ENCODE measurements at places on chromosomes 2 and 18. TPM values are rescaled to one million over a fixed set of nuclear protein-coding genes. Genes with fewer than 3 reads are reported as not detected.

- no peak for DNase-seq
These were observed 29.6 kb downstream of the MREG start for GRCh38 chr2:215983581-215984351.

DNA sequence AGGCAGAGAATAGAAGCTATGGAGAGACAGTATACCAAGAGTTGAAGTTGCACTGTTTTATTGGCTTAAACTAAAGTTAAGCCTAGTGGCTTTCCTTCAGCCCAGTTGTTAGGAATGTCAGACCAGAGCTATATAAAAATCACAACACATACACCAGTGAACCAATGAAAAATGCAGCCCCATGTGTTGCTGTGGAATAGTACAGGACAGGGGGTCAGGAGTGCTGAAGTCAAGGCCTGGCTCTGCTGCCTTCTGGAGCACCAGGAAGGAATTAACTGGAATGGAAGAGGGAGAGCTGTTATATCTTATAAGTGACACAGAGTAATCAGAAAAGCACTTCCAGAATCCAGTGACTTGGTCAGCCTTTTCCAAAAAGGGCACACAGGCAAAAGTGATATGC, 58.9 kb downstream of the OSR1 start:
- DNase-seq, result no peak

DNA sequence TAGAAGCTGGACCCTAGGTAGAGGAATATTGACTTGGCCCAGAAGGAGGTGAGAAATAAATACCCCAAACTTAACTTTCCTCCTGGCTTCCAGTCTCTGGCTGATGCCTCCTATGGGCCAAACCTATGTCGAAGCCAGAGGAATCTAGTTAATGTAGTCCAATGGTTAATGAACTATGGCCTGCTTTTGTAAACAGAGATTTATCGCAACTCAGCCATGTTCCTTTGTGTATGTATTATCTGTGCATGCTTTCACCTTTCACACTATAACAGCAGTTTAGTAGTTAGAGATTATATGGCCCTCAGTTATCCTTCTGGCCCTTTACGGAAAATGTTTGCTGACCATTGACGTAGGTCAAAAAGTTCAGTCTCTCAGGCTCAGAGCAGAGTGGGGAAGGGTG, 67.3 kb upstream of the BARD1 start:
- no peak for DNase-seq

DNA sequence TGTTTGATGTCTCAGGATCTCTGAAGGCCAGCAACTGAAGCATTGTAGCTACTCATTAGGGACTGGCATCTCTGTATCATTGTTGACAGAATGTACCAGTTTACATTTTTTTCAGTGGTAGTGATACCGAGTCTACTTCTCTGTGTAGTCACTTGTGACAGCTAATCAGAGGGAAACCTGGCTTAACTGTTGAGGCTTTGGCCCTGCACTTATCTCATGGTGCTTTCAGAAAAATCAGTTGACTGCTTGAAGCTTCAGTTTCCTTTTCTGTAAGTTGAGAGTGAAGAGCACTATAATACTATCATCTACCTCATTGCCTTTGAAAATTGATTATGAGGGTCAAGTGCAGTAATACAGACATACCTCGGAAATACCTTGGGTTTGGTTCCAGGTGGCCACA, 90.0 kb downstream of the COMMD1 start:
- no peak for DNase-seq

DNA sequence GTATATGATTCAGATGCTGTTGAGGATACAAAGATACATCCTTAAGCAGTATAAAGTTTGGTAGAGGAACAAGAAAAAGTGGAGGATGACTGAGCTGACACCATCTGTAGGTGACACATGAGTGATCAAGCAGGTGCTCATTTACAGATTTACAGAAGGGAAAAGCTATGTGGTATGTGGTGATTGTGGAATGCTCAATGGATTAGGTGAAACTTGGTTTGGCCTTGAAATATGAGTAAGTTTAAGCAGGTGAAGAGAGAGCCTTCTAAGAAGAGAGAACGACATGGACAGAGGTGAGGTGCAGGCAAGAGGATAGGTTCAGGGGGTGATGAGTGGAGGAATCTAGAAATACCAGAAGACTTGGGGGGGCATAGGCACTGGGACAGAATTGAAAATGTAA, 5.9 kb downstream of the ASXL3 start:
- no peak for DNase-seq

DNA sequence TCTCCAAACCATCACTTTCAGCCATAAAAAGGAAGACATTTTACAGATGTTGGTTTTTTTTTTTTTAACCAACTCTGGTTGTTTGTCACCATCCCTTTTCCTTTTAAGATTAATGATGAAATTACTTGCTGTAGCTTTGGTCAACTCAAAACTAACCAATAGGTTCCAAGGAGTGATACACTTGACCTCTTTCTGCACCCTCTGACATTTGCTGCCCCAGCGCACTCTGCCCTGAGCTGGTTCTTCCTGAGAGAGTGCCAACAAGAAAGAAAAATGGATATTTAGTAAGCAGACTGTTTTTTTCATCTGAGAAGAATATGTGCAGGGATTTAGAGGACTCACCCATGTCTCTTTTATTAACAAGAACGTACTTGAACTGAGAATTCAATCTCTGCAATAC, 520.0 kb downstream of the TXNL1 start:
- DNase-seq, result no peak

GRCh38 chr2:49005261-49005660, 149.1 kb downstream of the FSHR start:
- DNase-seq, result no peak

GRCh38 chr18:55534996-55535395, 53.0 kb downstream of the TCF4 start:
- DNase-seq, result no peak

DNA sequence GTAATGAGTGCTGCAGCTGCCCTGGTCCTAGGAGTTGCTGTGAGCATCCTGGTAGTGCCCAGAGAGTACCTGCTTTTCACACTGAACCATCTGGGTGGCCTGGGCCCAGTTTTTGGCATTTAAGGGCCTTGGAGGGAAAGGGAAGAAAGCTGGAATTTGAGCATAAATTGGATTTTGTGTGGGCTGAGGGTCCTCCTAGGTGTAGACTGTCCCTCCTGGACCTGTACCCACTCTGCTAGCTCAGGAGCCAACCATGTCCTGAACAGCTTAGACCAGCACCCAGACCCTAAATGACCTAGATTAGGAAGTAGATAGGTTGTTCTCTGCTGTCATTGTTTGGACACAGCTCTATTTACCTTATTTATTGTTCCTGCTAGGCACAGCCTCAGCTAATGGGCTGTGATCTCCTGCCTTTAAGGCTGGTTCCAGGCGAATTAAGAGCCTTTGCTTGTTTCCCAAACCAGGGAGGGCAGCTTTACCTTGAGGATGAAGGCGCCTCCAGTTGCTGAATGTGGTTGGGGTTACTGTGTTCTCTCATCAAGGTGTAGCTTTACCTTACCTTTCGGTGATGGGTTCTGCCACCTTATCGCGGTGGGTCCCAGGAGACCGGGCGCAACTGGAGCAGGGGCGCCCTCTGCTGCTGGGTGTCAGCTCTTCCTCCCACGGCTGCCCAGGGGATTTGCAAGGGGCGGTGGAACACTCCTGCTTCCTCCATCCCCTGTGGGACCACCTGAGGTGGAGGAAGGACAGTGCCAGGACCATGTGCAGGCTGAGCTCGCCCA, 34.4 kb downstream of the ITGA6 start:
- peak; percentile 89 for DNase-seq

DNA sequence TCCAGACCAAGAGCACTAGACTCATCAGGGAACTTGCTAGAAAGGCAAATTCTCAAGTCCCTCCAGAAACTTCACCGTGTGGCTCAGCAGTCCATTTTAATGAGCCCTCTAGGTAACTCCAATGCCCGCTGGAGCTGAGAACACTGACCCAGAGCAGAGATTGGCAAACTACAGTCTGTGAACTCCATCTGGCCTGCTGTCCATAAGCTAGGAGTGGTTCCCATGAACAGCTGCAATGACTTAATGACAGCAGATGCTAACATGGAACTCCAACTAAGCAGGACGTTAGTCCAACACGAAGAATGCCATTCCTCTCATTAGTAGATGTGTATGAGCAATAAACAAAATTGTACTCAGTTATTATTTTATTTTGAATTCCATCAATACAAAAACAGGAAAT, 371.9 kb downstream of the STK39 start:
- no peak for DNase-seq

CNTNAP5 gene
- not detected for total RNA-seq

MC5R gene
- total RNA-seq, result not detected

RAB17 gene
- 262 TPM for total RNA-seq

INO80D gene
- 22.2 TPM for total RNA-seq

TWIST2 gene
- total RNA-seq, result 25.3 TPM

Measured in upper lobe of left lung (tissue), 6 donors.